NCI-H774 (cell line): ENCODE measurements at places on chromosomes 12 and 14.

DNA sequence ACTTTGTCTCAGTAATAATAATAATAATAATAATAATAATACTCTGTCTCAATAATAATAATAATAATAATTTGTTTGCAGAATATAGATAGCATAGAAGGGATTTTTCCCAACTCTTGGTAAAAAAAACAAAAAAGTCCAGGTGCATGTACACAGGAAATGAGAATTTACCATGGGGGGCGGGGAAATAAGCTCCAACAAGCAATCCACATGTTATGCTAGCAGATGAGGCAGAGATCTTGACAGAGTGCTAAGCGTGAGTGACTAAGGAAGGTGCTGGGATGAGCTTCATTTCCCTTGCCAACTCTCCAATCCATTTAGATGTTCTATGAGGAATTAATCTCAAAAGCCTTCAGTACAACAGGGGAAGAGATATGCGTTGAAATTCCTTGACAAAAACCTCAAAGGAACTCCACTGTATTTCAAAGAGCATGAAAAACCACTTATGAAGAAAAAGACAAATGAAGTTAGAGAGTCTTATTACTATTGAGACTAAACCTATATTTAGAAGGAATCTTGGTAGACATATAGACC is 44.9 kb upstream of the GTF2A1 start:
- DNase-seq: no peak

- no peak for DNase-seq
These were observed 560 bp downstream of the LGALS3 start for GRCh38 chr14:55129428-55130195.

- DNase-seq: no peak
These were observed 63.7 kb downstream of the FBXL14 start for GRCh38 chr12:1530592-1531152.

DNA sequence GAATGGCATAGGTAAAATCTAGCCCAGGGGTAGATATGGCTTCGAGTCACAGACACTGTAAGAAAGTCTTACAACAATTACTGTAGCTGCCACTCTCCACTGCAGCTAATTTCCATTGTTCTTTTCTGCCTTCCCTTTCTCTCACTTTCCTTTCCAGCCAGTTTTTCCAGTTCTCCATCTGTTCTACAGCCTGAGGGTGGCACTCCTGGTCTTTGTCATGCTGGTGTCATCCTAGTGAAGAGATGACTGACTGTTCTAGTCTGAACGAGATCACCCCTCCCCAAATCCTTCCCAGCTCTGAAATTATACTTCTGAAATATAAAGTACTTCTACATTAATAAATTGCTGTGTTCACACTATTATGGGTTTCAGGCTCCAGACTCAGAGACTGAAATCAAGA is 74.2 kb upstream of the CSRP2 start:
- no peak for DNase-seq

- no peak for DNase-seq
These were observed at the start of gene WSCD2 for GRCh38 chr12:108129017-108129812. WSCD2 (plus strand) TSS chr12:108129288; CDS start chr12:108195833, 66,545 bp downstream.

DNA sequence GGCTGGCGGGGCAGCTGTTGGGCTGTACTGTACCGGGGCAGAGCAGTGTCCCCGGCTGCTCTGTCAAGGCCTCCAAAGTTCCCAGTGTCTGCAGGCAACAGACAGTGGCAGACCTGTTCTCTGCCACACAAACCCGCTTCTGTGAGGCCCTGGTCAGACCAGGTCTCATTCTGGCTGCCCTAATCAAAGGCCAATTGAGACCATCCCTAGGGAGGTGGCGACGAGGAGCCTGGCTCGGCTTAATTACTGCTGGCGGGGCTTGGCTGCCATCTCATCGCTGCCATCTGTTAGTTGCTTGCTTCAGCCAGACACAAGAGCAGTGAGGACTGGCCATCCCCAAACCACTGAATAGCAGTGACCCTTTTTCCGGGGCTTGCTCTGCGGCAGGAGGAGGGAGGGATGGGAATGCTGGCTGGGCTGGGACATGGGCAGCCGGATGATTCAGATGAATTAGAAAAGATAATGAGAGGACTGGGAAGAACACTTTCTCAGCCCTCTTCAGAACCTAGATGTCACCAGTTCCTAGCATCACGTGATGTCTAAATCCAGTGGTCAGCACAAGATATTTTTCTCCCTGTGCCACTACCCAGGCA is 24.5 kb downstream of the ERG28 start:
- no peak for DNase-seq

- peak; percentile 13 for DNase-seq
These were observed 8.2 kb downstream of the VDR start for GRCh38 chr12:47896633-47897032.

GRCh38 chr12:19456176-19456575 is 16.9 kb downstream of the AEBP2 start:
- no peak for DNase-seq

- peak; percentile 1 for DNase-seq
These were observed 39.1 kb upstream of the DHRS7 start for GRCh38 chr14:60204104-60204842.

DNA sequence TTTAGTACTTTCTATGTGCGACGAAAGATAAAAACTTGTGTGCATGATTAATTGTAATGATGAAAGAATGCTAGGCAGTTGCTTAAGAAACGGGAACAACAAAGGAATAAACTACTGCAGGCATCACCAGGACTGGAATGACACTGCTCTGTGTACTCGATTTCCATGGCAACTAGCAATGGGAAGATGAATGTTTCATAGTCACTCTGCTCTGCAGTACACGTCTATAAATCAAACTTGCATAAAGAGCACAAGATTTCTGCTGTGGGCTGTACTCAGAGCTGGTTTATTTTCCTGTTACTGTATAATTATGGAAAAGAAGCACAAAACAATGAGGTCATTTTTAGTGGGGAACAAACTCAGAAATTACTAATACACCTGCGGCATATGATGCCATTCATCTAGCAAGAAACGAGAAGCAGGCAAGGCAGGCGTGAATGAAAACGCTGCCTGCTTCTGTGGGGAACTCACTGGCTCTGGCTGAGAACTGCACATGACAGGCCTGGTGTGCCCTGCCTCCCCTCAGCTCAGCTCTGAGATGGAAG is 41.8 kb downstream of the EFCAB11 start:
- DNase-seq: peak; percentile 44

DNA sequence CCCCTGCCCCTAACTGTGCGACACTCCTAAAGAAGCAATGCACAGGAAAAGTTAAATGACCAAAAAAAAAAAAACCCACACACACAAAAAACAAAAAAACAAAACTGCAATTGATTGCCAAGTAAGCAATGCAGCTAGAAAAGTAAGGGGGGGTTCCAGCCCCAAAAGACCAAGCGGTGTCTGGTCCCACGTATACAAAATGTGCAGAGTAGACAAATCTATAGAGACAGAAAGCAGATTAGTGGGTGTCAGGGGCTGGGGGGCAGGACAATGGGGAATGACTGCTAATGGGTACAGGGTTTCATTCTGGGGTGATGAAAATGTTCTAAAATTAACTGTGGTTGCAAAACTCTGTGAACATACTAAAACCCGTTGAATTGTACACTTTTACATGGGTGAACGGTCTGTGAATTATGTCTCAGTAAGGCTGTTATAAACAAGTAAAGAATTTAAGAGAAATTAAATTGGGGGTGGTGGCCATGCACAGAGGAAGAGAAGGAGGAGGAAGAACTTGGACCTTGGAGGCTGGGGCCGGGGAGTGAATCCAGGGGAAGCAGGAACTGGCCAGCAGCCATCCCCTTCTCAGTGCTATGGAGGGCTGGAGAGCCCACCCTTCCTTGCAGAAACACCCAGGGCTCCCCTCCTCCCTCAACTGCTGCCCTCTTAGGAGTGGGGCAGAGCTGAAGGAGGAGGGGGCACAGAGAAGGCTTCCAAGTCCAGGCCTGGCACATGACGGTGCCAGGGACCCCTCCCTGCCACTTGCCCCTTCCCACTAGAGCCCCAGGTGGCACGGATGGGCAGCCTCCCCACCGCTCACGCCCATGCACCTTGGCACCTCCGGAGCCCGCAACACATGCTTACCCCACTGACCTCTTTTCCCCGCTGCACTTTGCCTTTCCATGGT is 45.4 kb downstream of the KDM2B start:
- DNase-seq: no peak

- no peak for DNase-seq
These were observed 594.1 kb downstream of the NRXN3 start for GRCh38 chr14:78764240-78764639.

- DNase-seq: no peak
These were observed 34.6 kb downstream of the PAPOLA start for GRCh38 chr14:96536807-96537206.

GRCh38 chr12:109686523-109686922 is 27.1 kb upstream of the FAM222A start:
- DNase-seq: no peak

GRCh38 chr12:3113671-3114325 is 36.6 kb downstream of the TSPAN9 start:
- DNase-seq: no peak

GRCh38 chr12:24661657-24662096 is 287.2 kb downstream of the BCAT1 start:
- no peak for DNase-seq

GRCh38 chr12:129404556-129404955 is 499.3 kb downstream of the TMEM132D start:
- DNase-seq: no peak

DNA sequence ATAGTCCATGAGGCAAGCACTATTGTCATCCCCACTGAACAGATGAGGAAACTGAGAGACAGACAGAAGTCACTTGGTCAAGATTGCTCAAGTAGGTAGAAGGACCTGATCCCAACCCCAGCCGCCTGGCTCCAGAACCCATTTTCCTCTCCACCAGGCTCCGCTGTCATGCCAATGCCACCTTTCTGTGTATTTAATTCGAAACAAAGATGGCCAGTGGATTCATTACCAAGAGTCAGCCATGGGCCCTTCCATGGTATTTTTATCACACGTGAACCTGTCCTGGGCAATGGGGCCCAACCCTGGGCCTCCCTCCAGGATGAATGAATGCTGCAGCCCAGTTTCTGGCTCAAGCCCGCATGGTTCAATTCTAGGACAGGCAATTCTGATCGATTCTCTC is 673.4 kb downstream of the BCL11B start:
- DNase-seq: no peak

DNA sequence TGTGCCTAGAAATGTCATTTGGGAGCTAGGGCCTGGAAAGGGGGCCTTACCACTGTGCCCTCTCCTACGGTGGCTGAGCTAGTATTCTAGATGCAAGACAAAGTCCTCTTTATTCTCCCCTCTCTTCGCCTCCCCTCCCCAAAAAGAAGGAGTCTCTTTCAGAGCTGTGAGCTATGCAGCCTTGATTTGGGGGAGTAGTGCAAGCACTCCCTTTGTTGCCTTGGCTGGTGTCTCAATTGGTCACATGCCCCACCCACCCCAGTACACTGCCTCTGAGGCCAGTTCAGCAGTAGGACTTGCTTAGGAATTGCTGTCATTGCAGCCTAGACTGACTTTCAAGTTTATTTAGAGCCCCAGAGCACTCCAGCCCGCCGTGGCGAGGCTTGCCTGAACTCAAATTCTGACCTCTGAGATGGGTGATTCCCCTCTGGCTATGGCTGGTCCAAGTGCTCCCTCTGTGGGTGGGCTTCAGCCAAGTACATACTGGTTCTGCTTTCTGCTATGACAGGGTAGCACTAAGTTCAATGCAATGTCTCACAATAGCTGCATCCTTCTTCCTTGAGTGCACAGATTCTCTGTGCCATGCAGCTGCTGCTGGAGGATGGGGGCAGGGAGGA is 37.0 kb upstream of the FBXO33 start:
- no peak for DNase-seq

GRCh38 chr12:22310709-22311108 is 23.8 kb downstream of the ST8SIA1 start:
- DNase-seq: no peak

- no peak for DNase-seq
These were observed 8.3 kb downstream of the FOXJ2 start for GRCh38 chr12:8040791-8041190.

GRCh38 chr14:50335389-50335788 is 23.3 kb downstream of the DMAC2L start:
- peak; percentile 55 for DNase-seq

- no peak for DNase-seq
These were observed 127.0 kb downstream of the MED13L start for GRCh38 chr12:116150452-116150851.

DNA sequence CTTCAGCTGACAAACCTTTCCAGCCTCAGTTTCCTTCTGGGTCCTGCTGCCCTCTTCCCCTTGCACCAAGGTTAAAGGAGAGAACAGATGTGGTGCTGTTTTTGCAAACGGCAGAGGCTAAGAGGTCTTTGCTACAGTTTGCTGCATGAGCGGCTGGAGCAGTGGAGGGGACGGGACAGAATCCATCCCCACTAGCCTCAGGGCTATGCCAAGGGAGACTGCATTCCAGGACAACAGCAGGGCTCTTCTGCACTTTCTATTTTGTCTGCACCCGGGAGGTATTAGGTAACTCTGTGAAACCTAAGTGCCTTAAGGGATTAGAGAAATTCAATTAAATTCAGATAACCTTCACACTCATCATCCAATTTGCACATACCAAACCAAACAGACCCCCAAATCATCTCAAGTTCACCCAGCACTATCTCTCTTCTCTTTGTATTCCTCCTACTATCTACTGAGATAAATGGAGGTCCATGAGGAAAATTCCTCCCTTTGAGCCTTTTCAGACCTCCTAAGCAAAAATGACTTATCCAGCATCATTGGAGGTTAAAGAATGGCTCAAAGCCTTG is 103.8 kb upstream of the VRK1 start:
- no peak for DNase-seq

GRCh38 chr12:126282691-126283090 is 1217.5 kb downstream of the AACS start:
- no peak for DNase-seq

- DNase-seq: no peak
These were observed 465.4 kb upstream of the MDGA2 start for GRCh38 chr14:48140804-48141203.

- DNase-seq: no peak
These were observed 82.0 kb downstream of the ACSS3 start for GRCh38 chr12:81159856-81160255.

DNA sequence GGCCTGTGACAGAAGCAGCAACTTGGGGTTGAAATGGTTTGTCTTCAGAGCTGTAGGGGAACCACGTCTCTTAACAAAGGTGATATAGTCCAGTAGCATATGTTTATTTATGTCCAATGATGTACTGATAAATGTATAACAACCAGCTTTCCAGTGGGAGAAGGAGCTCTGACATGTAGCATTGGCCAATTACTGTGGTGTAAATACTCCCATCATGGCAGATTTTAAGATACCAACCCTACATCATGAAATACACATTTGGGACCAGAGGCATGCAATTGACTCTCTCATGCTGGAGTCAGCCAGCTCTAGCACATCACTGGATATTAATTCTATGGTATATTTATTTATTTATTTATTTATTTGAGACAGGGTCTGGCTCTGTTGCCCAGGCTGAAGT is 50.6 kb upstream of the CHST11 start:
- no peak for DNase-seq

- no peak for DNase-seq
These were observed 24.4 kb downstream of the FBXW8 start for GRCh38 chr12:116934908-116935705.

DNA sequence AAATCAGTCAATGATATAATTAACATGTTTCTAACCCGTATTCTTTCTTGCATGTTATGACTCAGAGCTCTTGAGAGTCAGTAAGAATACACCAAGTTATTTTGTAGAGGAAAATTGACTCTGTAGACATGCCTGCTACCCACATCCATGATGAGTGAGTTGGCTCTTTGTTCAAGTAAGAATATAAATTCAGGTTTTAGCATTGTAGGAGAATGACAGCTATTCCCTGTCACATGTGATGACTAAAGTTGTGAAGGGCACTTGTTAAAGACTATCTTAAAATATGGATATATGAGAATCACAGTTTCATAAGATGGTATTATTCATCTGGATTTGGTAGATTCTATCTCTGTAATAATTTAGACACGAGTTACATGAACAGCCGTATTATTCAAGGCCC is 209.1 kb downstream of the CCDC59 start:
- DNase-seq: no peak
